NCI-H1105 (cell line): ENCODE measurements at places on chromosomes 7 and 10.

- DNase-seq, result no peak
Observed at GRCh38 chr7:106260136-106260561, 24.6 kb downstream of the NAMPT start.

DNA sequence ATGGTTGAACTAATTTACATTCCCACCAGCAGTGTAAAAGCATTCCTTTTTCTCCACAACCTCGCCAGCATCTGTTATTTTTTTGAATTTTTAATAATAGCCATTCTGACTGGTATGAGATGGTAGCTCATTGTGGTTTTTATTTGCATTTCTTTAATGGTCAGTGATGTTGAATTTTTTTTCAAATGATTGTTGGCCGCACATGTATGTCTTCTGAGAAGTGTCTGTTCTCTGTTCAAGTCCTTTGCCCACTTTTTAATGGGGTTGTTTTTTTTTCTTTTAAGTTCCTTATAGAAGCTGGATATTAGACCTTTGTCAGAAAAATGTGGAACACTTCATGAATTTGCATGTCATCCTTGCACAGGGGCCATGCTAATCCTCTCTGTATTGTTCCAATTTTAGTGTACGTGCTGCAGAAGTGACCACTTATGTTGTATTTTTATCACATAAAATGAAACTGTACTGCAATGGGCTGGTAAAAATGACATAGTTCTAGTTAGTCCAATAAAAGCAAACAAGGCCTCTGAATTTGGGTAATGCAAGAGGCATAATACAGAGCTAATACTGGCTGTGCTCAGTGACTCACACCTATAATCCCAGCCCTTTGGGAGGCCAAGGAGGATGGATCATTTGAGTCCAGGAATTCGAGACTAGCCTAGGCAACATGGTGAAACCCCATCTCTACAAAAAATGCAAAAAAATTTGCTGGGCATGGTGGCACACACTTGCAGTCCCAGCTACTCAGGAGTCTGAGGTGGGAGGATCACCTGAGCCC is 70.3 kb downstream of the ABI1 start:
- DNase-seq, result no peak

DNA sequence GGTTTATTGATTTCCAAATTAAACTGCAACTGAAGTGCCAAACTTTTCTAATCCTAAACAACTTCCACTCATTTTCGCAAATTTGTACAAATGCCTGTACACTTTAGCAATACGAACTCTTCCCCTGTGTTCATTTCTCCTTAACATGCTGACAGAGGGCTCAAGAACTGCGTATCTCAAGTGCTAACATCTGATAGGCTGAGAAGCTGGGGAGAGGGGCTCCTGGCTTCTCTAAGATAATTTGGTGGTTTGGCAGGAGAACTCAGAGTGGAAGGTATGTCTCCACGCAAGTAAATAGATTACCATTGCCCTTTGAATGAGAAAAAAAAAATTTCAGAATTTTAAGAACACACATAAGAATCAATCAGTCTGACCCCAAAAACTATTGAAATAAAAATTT is 53.3 kb upstream of the ANLN start:
- no peak for DNase-seq

GRCh38 chr10:97590748-97591495 is 1.4 kb downstream of the C10orf62 start:
- no peak for DNase-seq

DNA sequence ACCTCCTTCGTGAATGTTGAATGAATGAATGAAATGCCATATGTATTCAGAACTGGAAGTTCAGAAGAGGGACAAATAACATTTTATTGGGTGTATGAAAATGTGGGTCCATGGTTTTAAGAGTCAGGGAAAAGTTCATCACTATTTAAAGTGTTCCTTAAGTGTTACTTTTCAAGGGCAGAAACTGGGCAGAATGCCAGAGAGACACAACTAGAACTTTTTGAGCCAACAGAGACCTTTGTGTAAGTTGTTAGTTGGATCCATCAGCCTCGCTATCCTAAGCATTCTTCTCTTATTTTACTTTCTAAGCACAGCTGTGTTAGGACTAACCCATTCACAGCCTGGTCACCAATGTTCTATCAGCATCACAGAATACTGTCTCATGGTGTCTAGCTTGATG is 13.6 kb upstream of the TAF3 start:
- no peak for DNase-seq

- no peak for DNase-seq
Observed at GRCh38 chr7:13849163-13849892, 140.1 kb downstream of the ETV1 start.

DNA sequence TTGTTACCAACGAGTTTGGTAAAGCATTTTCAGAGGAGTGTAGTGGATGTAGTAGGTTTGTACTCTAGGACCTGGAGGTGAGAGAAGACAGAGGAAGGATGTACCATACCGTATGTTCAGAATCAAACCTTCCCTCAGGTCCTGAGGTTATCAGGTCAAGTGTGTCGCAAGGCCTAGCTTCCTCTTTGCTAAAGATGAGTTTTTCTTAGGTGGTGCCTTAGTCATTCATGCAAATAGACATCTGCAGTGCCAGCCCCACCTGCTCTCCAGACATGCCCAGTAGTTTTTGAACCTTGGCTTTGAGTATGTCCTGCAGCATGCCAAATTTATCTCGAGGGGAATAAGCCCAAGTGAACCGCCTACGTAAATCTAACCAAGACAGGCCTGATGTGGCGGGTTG is 71.3 kb downstream of the HDAC9 start:
- DNase-seq, result no peak

GRCh38 chr7:16669581-16669980 is 23.6 kb downstream of the BZW2 start:
- DNase-seq, result no peak
